ENCODE measurements at places on chromosomes 5 and 9.
A peak's percentile ranks its signal among the peaks of the same experiment; 100 is the strongest.

GRCh38 chr9:100229136-100229535 lies 123.6 kb downstream of the TEX10 start:
- no peak for DNase-seq

GRCh38 chr5:132386644-132387286 lies 17.3 kb downstream of the SLC22A5 start:
- DNase-seq, result no peak

- no peak for DNase-seq
Measured at GRCh38 chr9:16180546-16180945, 627.7 kb downstream of the CCDC171 start.

- DNase-seq, result no peak
Measured at GRCh38 chr5:67652201-67652600, 455.6 kb upstream of the CD180 start.

GRCh38 chr9:36504156-36504555 lies 68.5 kb upstream of the MELK start:
- DNase-seq, result no peak

GRCh38 chr5:79829260-79829659 lies 139.6 kb downstream of the CMYA5 start:
- DNase-seq, result no peak

DNA sequence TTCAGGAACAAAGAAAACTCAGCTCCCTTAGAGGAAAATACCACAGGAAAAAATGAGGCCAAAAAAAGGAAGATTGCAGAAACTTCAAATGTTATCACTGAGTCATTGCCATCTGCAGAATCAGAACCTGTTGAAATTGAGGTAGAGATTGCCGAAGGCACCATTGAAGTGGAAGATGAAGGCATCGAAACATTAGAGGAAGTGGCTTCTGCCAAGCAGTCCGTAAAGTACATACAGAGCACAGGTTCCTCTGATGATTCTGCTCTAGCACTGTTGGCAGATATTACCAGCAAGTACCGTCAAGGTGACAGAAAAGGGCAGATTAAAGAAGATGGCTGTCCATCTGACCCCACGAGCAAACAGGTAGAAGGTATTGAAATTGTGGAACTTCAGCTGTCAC lies 30.8 kb upstream of the NIM1K start:
- DNase-seq, result no peak

DNA sequence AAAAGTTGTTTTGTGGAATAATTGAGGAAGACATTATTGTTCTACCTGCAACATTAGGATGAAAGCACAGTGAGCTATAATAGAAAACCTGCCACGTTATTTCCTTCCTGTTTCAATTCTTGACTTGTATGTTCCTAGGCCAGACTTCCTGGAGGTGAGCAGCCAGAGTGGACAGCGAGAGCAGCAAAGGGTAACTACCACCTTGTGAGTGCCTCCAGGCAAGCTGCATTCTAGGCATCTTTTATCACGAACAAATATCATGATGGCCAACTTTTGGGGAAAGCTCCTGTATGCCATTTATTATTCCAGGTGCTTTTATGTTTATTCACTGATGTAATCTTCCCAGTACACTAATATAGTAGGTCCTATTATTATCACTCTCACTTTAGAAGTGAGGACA lies 34.0 kb upstream of the ZSWIM6 start:
- no peak for DNase-seq

- no peak for DNase-seq
Measured at GRCh38 chr5:138833080-138833479, 42.1 kb downstream of the LRRTM2 start.

DNA sequence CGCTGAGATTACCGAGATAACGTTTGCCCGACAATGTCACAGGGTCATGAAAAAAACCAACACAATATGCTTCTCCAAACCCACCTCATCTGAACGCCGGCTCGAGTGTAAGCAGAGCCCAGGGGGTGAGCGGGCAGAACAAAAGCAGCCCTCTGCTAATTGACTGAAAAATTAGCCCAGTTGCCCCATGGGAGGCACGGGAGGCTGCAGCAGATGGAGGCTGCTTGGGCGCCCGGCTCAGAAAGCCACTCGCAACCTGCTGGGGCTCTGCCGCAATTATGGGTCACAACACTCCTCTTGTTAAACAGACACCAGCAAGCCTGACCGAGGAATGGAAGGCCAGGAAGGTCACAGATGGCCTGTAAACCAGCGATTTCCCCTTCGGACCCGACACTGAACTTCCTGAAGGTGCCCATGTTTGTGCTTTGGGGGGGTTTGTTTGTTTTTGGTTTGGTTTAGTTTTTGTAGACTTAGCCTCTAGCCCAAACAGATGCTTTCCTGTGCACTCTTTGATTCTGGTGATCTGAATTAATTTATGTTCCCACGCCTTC lies 104.6 kb upstream of the IRX1 start:
- no peak for DNase-seq

DNA sequence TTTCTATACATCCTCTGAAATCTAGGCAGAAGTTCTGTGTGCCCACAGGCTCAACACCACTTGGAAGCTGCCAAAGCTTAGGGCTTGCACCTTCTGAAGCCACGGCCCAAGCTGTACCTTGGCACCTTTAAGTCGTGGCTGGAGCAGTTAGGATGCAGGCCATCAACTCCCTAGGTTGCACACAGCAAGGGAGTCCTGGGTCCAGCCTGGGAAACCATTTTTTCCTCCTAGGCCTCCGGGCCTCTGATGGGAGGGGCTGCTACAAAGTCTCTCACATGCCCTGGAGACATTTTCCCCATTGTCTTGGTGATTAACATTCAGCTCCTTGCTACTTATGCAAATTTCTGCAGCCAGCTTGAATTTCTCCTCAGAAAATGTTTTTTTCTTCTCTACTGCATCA lies 15.5 kb upstream of the PLK2 start:
- DNase-seq, result no peak

DNA sequence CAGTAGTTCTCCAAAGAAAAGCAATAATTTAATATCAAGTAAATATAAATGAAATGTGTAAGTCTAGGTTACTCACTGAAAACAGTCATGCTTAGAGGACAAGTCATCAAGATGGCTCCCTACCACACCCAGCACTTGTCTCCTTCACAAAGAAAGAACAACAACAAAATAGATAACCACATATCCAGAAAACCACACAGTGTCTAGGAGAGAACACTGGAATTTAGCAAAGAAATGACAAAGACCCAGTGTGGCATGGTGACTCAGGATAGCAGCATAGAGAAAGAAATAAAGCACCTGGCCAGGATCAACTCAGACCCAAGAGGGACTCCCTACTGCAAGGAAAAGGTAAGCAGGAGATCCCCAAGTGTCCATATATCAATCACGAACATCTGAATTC lies 356.2 kb downstream of the TMEM161B start:
- DNase-seq, result no peak

DNA sequence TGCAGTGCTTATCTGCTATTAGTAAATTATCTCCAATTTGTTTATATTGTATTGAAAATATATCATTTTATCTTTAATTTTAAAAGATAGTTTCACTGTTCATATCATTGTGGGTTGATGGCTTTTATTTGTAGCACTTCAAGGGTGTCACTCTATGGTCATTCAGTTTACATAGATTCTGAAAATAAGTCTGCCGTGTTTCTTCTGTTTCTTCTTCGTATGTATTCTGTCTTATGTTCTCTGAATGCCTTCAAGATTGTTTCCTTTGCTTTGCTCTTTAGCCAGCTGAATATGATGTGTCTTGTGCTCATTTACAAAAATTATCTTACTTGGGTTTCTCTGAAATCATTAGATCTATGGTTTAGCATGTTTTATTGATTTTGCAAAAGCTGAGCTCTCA lies 359.9 kb downstream of the CYLC2 start:
- DNase-seq, result no peak

- peak; percentile 69 for DNase-seq
Measured at GRCh38 chr9:98796364-98797101, at the start of gene ANKS6. TSS of gene ANKS6 (minus strand) at chr9:98796555. CDS start at chr9:98796491, 64 bp downstream.

GRCh38 chr5:128254789-128255188 lies 171.2 kb downstream of the SLC12A2 start:
- no peak for DNase-seq

GRCh38 chr9:121285835-121286687 lies 18.1 kb downstream of the GSN start:
- DNase-seq, result no peak

DNA sequence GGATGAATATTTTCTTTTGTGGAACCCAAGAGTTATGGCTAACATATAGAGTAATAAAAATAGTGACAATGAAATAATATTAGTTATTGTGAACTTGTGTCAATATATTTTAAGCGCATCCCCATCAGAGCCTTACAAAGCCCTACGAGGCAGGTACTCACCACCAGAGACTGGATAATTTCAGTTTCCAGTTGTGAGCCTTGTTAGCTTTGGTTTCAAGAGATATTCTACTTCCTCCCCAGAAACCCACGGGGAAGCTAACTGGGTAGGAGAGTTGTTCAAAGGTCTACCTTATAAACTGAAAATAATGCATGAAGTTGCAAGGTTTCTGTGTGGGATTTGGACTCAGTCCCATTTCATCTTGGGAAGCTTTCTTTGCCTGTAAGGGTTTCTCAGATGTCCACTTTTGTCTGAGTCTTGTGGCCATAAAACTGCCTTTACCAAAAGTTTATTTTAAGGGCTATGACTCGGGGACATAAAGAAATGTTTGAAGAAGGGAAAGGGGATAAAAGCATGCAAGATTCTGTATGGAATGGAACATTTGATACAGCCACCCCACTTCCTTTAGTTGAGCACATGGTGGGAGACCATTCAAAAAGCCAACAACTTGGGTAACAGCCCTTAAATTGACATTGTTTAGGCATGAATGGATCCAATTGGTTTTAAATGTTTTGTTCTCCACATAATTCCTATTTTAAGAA lies 57.4 kb upstream of the ANKRD55 start:
- DNase-seq, result no peak

DNA sequence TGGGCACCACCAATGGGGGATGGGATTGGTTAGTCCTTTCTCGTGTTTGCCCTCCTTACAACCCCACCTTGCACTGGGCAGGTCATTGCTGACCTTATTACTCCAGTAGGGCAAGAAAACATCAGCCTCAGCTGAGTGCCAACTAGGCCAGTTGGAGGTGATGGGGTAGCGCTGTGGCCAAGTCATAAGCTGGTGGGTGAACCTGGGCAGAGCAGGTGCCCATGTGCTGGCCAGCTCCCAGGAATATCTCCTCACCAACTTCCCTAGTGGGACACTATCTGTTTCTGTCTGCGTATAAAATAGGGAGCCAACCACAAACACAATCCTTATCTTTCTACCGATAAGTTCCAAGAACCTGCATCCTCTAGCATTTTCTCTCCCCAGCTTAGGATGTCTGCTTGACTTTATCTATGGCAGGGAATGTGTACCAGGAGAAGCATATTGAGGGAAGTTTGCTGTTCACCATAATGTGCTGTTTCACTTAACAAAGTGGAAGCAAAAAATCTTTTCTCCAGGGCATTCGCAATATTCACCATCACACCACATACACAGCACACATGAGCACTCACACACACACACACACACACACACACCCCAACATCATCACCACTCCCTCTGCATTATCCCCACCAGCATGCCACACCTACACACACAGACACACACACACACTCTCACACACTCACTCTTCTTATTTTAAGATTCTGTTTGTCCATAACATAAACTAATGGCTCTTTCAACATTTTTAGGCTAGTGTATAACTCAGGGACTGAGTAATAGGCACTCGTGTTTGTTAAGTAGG lies 390.0 kb downstream of the ENC1 start:
- no peak for DNase-seq

DNA sequence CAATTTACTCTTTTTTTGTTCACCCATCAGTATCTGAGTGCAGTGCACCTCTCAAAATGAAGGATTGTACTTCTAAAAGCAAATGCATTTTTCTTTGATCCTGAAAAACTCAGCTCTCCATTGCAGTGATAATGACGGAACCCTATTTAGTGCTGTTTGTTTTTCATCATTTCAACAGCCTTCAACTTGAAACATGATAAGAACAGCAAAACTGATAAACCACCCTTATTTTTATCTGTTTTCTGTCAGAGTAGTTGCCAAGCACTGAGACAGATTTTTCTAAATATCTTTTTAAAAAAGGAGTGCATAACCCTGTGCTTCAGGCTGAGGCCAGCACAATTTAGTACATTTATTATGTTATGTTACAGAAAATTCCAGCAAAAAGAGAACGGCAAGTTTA lies 549.8 kb upstream of the DMAC1 start:
- no peak for DNase-seq

DNA sequence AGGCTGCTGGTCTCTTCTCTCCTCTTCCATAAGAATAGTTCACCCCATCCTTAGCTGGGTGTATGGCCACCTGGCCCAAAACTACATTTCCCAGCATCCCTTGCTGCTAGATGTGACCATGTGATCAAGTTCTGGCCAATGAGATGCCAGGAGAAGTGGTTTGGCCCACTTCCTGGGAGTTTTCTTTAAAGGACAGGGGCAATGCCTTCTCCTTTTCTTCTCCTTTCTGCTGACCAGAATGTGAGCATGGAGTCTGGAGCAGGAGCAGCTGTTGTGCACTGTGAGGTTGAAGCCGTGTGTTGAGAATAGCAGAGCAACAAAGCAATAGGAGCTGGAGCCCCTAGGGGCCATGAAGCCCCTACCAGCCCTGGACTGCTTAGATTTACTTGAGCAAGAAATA lies 36.8 kb downstream of the C9orf50 start:
- DNase-seq, result peak; percentile 25

DNA sequence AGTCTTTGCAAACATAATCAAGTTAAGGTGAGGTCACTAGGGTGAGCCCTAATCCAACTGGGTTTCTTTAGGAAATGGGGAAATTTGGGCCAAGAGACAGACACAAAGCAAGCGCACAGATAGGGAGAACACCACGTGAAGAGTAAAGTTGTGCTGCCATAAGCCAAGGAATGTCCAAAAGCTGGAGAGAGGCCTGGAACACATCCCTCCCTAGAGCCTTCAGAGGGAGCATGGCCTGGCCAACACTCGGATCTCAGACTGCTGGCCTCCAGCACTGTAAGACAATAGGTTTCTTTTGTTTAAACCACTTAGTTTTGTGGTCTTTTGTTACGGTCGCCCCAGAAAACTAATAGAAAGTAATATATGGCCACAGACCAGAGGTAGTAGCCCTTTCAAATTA lies 8.1 kb upstream of the ROR2 start:
- no peak for DNase-seq

GRCh38 chr5:1235838-1236237 lies 10.7 kb downstream of the SLC6A18 start:
- no peak for DNase-seq

GRCh38 chr5:82349652-82350051 lies 71.5 kb upstream of the RPS23 start:
- peak; percentile 19 for DNase-seq

GRCh38 chr5:125484742-125485641 lies 738.6 kb upstream of the ZNF608 start:
- DNase-seq, result no peak

GRCh38 chr9:127182901-127183746 lies 60.7 kb upstream of the ANGPTL2 start:
- DNase-seq, result no peak

DNA sequence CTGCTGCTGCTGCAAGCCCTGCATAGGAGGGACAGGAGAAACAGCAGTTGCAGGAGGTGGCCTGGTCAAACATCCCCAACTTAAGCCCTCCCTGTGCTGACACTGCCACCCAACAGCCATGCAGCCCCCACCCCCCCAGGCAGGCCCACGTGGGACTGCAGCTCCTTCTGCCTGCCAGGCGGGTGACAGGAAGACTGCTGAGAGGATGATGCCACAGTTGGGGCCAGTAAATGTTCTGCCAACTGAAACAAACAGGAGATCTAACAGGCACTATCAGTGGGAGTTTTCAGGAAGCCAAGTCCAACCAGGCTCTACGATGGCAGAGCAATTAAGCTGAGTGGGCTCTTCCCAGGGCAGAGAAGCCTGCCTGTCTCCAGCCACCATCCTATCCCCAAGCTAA lies 31.1 kb downstream of the DIRAS2 start:
- no peak for DNase-seq

All from stimulated activated CD8-positive, alpha-beta memory T cell treated with anti-CD3 and anti-CD28 coated beads, Interleukin-7, amount 100 ng/mL, for 24 hours (primary cell).